ENCODE measurements at places on chromosomes 7 and 10.

DNA sequence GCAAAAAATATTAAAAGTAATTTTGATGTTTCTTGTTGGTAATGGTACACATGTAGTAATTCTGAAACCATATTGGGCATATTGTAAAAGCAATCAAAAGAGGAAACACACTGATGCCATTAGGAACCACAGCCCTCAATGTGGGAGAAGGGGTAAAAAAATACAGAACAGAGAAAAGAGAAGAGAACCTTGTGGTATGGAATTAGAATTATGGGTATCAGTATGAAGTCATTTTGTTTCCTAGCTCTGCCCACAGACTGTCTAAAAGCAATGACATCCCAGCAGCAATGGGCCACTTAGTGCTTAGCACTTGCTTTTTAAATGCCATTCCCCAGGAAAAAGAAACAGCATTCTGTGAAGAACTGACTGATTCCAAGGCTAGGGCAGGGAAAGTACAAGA is 61.5 kb downstream of the CPVL start:
- DNase-seq, result no peak

GRCh38 chr7:155459700-155460461 is 2.0 kb downstream of the EN2 start:
- DNase-seq, result no peak

DNA sequence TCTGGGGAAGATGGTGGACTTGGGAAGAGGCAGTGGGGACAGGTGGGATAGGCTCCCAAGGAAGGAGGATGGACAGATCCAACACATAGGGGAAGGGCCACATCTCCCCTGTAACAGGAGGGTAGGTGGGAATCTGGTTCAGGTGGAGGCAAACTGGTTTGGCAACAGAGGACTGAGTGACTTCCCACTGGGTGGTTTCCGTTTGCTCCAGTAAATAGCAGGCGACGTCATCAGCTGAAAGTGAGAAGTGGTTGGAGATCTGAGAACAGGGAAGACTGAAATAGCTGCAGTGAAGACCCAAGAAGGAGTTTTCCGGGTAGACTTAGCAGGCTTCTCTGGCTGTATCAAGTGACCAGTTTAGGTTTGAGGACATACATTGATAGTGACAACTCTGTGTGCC is 504.4 kb downstream of the GALNT17 start:
- peak; percentile 89 for DNase-seq

GRCh38 chr10:7956508-7956907 is 98.0 kb upstream of the GATA3 start:
- DNase-seq, result no peak

- peak; percentile 81 for DNase-seq
These were observed 4.5 kb downstream of the SAP25 start for GRCh38 chr7:100568896-100569844.

DNA sequence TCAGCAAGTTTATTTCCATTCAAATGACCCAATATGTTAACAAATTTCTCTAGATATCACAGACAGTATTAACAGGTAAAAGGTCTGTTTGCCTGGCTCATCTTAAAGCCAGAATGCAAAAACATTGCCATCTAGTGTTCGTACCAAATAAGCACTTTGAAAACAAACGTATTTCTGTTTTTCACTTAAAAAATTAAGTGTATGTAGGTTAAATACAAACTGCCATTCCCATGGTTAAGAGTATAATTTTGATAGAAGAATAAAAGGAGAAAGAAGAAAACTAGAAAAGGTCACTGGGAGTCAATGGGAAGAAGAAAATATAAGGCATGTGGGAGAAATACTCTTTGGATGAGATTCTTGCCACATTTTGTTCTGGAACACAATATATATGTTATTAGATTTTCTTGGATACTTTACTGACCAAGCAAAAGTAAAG is 51.0 kb downstream of the ORC5 start:
- DNase-seq, result no peak

GRCh38 chr7:132171130-132171576 is 405.1 kb downstream of the PLXNA4 start:
- no peak for DNase-seq

GRCh38 chr10:30565449-30565848 is 64.1 kb downstream of the LYZL2 start:
- no peak for DNase-seq

- DNase-seq, result no peak
These were observed 34.9 kb downstream of the SRPK2 start for GRCh38 chr7:105353752-105354328.

GRCh38 chr10:3865565-3865964 is 80.6 kb upstream of the KLF6 start:
- DNase-seq, result no peak

DNA sequence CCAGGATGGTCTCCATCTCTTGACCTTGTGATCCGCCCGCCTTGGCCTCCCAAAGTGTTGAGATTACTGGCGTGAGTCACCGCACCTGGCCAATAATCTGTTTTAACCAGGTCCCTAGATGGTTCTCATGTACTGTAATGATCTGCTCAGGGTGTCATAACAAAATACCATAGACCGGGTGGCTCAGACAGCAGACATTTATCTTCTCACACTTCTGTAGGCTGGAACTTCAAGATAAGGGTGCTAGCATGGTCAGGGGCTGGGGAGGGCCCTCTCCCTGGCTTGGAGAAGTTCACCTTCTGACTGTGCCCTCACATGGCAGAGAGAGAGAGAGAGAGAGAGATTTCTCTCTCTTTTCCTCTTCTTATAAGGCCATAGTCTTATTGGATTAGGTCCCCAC is 279.4 kb upstream of the LYZL1 start:
- DNase-seq, result no peak

DNA sequence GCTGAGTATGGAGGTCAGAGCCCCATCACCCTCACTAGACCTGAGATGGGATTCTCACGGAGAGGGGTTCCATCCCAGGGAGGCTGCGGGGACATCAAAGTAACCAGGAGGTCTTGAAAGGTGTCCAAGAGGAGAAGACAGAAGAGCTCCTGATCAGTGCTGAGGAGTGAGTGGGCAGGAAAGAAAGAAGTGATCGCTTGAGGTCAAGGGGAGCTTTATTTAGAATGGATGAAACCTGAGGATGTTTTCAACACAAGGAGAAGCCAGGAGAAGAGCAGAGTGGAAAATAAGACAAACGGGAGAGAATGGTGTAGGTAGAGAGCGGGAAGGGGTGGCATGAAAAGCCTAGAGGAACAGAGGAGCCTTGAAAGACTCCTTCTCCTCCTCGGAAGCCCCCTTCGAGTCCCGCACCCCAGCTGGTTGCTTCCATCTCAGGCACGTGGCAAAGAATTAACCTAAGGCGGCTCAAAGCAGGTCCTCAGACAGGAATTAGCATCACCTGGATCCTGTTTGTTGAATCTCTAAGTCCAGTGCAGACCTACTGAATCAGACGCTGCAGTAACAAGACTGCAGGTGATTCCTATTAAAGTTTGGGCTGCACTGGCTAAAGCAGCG is 5.8 kb downstream of the SVIL start:
- DNase-seq, result no peak

GRCh38 chr7:150448789-150449147 is 1.7 kb upstream of the GIMAP8 start:
- peak; percentile 83 for DNase-seq

DNA sequence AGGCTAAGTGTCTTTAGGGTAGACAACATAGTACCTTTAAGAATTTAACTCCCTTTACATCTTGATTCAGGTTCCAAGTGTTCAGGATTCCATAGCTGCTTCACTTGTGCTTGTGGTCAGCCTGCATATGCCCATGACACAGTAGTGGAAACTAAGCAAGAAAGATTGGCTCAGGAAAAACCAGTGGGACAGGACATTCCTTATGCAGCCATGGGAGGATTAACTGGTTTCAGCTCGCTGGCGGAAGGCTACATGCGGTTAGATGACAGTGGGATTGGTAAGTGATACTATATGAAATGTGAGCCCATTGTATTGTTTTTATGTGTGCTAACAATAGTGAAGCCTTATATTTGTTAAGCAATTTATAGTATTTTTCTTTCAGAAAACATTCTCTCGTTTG is 11.3 kb downstream of the FAM221A start:
- peak; percentile 73 for DNase-seq

GRCh38 chr10:33333260-33334101 is 986 bp downstream of the NRP1 start:
- DNase-seq, result no peak

DNA sequence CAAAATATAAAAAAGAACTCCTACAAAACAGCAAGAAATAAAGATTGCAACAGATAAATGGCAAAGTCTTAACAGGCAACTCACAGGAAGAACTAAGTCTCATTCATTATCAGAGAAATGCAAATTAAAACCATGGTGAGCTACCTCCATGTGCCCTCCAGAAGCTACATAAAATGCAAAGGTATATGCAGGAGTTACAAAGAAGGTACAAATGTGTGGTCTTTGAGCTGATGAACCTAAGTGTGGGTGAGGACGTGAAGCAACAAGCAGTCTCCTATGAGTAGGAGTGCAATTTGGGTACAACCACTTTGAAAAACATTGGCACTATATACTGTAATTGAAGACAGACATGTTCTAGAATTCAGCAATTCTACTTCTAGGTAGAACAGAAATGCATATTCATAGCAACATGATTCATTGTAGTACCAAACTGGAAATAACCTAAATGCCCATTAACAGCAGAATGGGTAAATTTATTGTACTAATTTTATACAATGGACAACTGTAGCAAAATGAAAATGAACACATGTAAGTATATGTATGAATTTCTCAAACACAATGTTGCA is 61.6 kb upstream of the KCNMA1 start:
- DNase-seq, result no peak

DNA sequence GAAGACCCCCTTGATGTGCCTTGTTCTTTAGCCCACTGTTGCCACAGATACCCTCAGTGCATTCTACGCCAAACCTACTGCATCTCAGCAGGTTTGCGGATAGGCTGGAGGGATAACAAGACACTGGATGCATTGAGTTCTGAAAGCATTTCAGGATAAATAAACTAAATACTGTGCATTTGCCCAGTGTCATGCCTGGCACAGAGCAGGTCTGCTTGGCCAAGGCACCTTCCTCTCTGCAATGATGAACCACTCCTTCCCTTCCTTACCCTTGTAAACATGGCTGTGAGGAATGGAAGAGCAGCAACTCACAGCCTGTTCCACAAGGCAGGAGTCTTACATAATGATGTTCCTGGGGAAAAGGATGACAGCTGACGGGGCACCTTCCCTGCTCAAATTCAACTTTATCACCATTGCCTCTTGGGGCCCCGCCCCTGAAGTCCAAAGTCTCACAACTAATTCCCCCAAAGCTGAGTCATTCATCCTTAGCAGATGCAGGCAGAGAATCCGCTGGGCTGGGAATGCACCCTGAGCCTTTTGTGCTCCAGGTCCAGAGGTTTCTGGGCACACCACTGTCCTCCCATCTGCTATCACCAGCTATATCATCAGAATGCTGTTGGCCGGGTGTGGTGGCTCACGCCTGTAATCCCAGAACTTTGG is 11.6 kb downstream of the DDX56 start:
- no peak for DNase-seq

- DNase-seq, result no peak
These were observed 108.1 kb upstream of the PODXL start for GRCh38 chr7:131664570-131664969.

DNA sequence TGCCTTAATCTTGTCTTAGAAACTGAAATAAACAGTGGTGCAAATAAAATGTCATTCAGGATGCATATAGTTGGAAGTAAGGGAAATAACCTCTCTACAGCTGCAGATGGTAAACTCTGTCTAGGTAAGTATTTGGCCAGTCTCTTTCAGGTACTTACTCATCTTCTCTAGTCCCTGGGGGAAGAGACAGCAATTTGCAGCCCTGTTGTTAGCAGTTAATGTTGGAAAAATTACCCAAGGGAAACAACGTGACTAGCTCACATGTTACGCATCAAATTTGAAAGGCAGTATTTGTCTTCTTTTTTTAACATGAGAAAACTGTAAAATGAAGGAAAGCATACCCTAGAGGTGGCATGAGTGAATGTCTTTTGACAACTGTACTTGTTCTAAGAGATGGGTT is 3.2 kb upstream of the HUS1 start:
- peak; percentile 43 for DNase-seq

GRCh38 chr7:70492625-70493024 is 639.3 kb upstream of the GALNT17 start:
- DNase-seq, result no peak

Data from islet precursor cell (in vitro differentiated cells).